ENCODE measurements at places on chromosomes 2 and 18.

GRCh38 chr18:45334191-45334590 is 281.1 kb upstream of the SLC14A2 start:
- no peak for DNase-seq

GRCh38 chr2:121377646-121378045 is 92.6 kb upstream of the TFCP2L1 start:
- peak; percentile 28 for DNase-seq

DNA sequence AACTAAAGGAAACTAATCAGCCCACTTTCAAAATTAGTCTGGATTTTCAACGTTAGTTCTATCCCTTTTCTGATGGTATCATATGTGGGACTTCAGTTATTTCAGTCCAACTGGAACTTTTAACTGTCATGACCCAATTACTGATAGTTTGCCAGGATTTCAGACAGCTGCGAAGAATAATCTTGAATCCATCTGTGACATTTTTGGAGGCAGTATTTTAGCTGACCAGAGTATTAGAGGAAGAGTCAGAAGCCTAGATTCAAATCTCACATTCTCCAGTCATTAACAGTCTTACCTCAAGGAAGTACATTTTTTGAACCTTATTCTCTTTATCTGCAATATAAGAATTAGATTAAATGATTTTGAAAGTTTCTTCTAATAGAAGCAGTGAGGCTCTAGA is 81.3 kb downstream of the PTRHD1 start:
- no peak for DNase-seq

- no peak for DNase-seq
These were observed 560.0 kb downstream of the CCDC85A start for GRCh38 chr2:56743807-56744206.

GRCh38 chr2:9908639-9909038 is 42.9 kb upstream of the GRHL1 start:
- DNase-seq, result no peak

GRCh38 chr2:8582191-8582590 is 99.7 kb upstream of the ID2 start:
- no peak for DNase-seq

- peak; percentile 63 for DNase-seq
These were observed 138.1 kb downstream of the SEPTIN10 start for GRCh38 chr2:109475531-109476210.

DNA sequence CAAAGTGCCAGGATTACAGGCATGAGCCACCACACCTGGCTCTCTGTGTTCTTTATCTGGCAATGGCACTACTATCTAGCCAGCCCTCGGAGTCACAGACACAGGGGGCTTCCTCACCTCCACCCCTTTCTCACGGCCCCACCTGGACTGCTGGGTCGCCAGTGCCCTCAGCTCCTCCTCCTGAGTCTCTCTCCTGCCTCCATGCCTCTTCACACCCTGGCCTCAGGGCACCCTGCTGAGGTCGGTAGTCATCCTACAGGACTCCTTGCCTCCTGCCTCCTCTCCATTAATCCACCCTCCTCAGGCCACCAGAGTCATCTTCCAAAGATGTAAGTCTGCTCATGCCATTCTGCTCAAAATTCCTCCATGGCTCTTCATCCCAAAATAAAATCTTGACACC is 8.6 kb upstream of the ASPRV1 start:
- DNase-seq, result no peak

- no peak for DNase-seq
These were observed 571.9 kb upstream of the CRIM1 start for GRCh38 chr2:35783723-35784122.

DNA sequence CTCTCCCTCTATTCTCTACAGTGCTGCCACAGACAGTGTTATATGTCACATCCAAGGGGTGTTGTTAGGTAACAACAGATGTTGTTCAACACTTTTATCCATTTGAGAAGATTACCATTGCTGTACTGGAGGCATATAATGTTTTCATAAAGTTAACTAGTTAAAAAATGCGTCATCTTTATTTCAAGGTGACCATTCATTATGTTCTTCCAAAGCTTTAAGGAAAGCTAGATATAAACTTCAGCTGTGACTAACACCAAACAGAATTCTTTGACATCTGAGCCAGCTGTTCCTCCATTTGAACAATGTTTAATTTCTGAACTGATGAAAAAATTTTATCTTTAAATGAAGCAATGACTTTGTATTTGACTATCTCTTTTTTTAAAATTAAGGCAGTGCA is 1099.6 kb upstream of the TMEFF2 start:
- no peak for DNase-seq

DNA sequence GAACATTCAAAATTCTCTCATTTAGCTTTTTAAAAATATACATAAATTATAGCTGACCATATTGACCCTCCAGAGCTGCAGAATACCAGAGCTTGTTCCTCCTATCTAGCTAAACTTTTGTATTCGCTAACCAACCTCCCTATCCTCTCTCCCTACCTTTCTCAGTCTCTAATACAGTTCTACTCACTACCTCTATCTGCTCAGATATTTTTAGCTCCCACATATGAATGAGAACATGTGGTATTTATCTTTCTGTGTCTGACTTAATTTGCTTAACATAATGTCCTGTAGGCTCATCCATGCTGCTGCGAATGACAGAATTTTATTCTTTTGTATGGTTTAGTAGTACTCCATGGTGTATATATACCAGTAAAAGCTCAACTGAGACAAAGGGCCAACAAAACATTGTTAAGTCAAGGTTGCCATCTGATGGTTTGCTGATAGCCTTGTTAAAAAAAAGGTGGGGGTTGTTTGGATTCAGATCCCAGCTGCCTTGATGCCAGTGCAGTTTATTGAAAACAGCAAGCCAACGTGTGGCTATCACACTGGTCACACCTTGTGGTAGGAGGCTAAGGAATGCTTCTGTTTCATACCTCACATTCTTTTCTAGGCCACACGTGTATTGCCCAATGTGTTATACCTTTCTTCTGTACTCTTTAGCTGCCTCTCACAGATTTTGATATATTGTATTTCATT is 101.5 kb downstream of the VWA3B start:
- no peak for DNase-seq

DNA sequence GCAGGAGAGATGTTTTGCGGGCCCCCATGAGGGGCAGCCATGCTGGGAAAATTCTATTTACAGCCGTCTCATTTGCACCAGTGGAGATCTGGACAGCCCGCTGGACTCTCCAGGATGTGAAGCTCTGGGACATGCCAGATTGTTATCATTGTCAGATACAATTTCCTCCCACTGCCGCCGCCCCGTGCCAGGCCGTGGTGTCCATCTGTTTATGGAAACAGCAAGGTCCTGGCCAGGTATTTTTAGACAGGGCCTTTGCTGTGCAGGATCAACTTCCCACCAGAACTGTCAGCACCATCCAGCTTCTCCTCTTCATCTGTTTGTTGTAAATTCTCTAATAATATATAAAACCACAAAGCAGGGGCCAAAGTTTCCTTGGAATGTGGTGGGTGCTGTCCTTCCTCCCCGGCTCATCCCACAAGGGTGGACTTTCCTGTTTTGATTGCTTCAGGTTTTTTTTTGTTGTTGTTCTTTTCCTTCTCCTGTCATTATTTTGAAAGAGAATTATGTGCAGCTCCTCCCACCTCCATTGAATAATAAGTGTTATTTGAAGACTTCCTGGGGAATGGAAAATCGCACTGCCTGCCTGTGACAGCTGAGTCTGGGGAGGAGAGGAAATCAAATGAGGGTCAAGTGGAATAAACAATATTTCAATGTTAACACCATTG is 398.1 kb downstream of the TNS1 start:
- DNase-seq, result no peak

- DNase-seq, result no peak
These were observed 575 bp downstream of the CCDC150 start for GRCh38 chr2:196640031-196640548.

GRCh38 chr2:149271575-149271974 is 58.8 kb upstream of the LYPD6 start:
- DNase-seq, result no peak

DNA sequence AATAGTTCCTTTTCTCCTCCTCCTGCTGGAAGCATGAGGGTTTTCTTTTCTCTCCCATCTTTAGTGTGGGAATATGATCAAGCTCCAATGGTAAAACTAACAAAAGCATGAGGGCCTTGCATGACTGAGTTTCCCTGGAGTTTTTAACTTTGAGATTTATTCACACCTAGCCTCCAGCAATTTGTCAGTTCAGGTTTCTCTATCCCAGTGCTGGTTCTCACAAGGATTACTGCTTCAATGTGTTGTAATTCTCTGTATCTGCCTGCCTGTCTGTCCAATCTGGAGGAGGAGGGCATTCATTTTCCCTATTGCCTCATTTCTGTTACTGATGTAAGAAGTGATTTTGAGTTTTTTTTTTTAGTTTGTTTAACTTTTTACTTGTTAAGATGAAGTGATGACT is 57.6 kb upstream of the RPRM start:
- DNase-seq, result no peak

- DNase-seq, result no peak
These were observed 2.1 kb downstream of the TFCP2L1 start for GRCh38 chr2:121282800-121283385.

DNA sequence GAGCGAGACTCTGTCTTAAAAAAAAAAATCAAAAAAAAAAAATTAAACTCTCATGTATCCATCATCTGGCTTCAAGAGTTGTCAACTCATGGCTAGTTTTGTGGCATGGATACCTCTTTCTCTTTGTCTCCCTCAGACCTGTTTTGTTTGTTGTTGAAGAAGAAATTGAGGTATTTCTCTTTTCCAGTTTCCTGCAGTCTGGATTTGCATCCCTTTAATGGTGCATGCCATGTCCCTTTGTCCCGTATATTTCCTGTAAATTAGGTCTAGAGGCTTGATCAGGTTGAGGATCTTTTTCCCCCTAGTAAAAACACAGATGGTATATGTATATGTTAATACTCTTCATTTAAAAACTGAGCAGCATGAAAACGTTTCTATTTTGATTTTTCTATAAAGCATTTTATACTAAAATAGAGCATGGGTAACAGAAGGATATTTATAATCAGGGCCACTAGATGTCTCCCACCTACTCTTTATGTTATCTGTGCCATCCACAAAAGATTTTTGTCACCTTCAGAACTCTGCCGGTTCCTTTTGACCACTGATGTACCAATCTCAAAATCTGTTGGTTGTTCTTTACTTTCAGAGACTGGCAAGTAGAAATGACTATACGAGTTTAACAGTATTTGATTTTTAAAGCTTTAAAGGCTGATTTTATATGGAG is 80.1 kb downstream of the GALNT1 start:
- no peak for DNase-seq

- DNase-seq, result no peak
These were observed 107.2 kb upstream of the ZNF236 start for GRCh38 chr18:76715012-76715610.

DNA sequence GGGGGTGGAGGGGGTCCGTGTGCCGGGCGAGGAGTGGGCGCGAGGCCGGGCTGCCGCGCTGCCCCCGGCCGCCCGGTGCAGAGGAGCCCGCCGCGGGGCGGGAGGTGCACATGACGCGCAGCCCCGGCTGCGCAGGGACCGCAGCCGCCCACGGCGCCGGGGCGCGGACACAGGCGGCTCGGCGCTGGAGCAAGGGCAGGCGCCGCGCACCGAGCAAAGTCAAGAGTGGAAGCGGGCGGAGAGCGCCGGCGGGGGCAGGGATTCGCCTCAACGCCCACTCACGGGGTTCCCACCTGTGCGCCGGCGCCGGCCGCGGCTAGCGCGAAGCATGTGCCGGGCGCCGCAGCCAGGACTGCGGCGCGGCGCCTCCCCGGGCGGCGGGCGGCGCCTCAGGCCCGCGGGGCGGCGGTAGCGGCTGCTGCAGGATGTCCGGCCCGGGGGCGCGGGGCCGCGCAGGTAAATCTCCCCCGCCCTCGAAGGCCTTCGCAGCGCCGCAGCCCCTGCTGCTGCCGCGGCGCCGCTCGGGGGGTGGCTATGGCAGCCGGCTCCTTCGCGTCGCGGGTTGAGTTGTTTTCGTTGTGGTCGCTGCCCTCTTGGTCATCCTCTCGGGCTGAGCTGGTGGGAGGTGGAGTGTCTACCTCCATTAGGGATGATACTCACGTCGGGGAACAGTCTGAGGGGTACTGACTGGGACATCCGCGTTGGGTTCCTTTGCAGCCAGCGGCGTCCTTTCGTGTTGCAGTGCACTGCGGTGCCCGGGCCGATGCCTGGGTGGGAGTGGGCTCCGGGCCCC is 216.3 kb upstream of the DTNA start:
- peak; percentile 19 for DNase-seq

GRCh38 chr2:118593257-118593656 is 254.2 kb downstream of the EN1 start:
- DNase-seq, result peak; percentile 34

DNA sequence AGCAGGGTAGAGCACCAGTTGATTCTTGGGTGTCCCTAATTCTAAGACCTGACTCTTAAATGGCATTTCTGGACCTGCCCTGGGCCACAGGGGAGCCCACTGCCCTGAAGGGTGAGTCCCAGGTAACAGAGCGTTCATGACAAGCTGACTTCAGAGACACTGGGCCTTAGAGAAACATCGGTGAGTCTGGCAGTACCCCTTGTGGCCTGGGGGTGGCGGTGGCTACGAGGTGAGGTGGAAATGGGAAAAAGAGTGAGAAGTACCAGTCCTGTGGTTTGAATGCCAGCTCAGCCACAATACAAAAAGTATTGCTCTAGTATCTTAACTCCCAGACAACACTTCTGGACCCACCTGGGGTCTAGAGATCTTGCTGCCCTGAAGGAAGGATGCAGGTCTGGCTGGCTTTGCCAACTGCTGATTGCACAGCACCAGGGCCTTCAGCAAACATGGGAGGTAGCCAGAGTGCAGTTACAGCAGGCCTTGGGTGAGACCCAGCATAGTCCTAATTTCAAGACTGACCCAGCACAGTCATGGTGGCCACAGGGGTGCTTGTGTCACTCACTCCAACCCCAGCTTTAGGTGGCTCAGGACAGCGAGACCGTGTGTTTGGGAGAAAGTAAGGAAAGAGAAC is 44.5 kb downstream of the USP34 start:
- DNase-seq, result peak; percentile 16

GRCh38 chr18:11040823-11041656 is 108.3 kb downstream of the PIEZO2 start:
- peak; percentile 49 for DNase-seq

DNA sequence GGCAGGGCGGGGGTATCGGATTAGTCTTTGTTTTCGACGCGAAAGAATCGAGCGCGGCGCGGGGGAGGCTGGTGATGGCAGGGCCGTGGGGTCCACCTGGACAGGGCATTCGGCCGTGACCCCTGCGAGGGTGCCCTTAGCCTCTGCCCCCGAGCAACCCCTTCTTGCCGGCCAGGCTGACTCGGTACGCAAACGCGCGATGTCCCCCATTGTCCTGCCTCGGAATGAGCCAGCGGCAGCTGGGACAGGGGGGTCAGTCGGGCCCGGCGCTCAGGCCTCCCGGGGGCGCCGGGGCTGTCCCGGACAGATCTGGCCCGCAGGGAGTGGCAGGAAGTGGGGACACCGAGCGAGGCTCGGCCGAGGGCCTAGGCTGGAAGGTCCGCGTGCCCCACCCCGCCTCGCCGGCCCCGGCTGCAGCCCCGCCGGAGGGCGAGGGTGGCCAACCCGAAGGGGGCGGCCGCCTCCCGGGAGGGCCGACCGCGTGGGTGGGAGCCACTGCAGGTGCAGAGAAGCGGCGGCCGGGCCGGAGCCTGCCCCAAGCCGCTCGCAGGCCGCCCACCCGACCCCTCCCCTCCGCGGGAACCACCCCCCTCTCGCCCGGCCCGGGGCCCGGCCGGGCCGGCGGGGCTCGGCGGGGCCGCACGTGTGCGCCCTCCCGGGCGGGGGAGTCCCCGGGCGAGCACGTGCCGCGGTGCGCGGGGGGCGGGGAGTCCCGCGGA is at the start of gene TET3:
Gene TET3, plus strand, starts transcription at position 708 of the 719 bp plus-strand sequence. CDS start 1,494 bp downstream, outside the sequence.
- no peak for DNase-seq
